ENCODE measurements at places on chromosomes 6 and 20. TPM values are rescaled to one million over a fixed set of nuclear protein-coding genes. Genes with fewer than 3 reads are reported as not detected.

- H3K4me1 ChIP-seq: no peaks in the 10 kb centered on the region
- H3K27ac ChIP-seq: no peak overlapping the region
- no peaks in the 10 kb centered on the region for H3K27me3 ChIP-seq
- no peaks in the 10 kb centered on the region for H3K36me3 ChIP-seq
- no peak overlapping the region for H3K4me3 ChIP-seq
These were observed 29.3 kb upstream of the HFE start for GRCh38 chr6:26057899-26058298.

GRCh38 chr20:35539756-35540212, 2.1 kb upstream of the ERGIC3 start:
- no peak overlapping the region for H3K4me3 ChIP-seq
- no peak for DNase-seq
- no peaks in the 10 kb centered on the region for H3K36me3 ChIP-seq
- no peaks in the 10 kb centered on the region for H3K27me3 ChIP-seq
- H3K4me1 ChIP-seq: no peaks in the 10 kb centered on the region

DNA sequence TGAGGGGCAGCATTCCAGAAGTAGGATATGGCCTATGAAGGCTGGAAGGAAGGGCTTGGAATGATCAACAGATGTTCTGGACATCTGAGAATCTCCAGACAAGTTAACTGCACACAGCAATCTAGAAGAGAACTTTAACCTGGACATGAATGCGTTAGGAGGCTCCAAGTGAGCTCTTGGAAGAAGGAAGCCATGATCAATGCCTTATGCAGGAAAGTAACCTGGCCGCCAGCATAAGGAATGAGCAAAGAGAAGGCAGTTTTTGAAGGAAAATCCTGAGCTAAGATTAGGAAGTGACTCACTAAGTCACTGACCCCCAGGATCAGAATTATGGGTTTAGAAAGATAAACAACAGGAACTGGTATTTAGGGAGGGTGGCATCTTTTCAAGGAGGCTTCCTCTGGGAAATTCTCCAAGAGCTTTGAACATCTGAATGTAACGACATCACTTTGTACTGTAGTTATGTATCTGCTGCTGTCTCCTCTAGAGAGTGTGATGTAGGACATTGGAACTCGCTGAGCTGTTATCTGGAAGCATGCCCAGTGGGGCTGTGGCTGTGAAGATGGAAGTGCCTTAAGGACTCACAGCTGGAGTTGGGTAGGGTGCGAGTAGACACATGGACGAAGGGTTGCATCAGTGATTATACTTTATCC, 236.8 kb downstream of the PACRG start:
- peak overlapping the region; percentile 13 for H3K27ac ChIP-seq
- no peak for DNase-seq
- no peak overlapping the region for H3K4me3 ChIP-seq
- no peaks in the 10 kb centered on the region for H3K36me3 ChIP-seq
- H3K27me3 ChIP-seq: no peaks in the 10 kb centered on the region

HAO1 gene
- total RNA-seq: not detected

DNA sequence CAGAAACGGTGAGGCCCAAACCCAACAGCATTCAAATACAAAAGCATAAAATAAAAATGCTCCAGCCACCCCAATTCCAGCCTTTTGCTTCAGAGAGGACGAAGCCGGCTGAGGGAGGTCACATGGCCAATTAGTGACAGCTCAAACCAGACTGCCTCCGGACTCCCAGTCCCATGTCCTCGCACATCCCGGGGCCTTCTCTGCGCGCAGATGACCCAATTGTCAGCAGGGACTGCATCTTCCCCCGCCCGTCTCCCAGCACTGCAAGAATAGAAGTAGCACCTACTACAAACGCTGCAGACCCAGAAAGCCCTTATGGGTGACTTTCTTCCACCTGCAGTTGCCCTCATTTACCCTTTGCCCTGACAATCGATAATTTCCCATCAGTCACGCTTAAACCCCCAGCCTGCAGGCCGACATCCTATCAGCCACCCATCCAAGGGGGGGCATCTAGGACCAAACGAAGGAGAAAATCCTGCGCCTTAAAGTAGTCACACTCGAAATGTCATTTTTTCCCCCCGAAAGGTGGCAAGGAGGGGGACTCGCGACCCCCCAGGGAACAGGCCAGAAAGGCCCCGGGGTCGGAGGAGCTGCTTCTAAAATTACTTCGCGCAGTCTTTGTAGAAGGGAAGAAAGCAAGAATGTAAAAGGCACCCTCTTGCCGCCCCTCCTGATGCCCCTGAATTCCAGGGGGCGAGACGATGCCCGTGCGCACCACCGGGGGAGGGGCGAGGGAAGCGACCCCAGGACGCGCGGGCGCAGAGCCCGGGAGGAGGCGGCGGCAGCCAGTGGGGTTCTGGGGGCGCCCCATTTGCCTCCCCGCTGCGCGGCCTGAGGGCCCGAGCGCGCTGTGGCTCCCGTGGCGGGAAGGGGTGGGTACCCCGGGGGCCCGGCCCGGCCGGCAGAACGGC, 792 bp downstream of the SLC23A2 start:
- H3K4me3 ChIP-seq: peak overlapping the region; percentile 86
- no peaks in the 10 kb centered on the region for H3K27me3 ChIP-seq
- H3K27ac ChIP-seq: peak overlapping the region; percentile 36
- peaks cover 4% of the 10 kb centered on the region for H3K4me1 ChIP-seq

DNA sequence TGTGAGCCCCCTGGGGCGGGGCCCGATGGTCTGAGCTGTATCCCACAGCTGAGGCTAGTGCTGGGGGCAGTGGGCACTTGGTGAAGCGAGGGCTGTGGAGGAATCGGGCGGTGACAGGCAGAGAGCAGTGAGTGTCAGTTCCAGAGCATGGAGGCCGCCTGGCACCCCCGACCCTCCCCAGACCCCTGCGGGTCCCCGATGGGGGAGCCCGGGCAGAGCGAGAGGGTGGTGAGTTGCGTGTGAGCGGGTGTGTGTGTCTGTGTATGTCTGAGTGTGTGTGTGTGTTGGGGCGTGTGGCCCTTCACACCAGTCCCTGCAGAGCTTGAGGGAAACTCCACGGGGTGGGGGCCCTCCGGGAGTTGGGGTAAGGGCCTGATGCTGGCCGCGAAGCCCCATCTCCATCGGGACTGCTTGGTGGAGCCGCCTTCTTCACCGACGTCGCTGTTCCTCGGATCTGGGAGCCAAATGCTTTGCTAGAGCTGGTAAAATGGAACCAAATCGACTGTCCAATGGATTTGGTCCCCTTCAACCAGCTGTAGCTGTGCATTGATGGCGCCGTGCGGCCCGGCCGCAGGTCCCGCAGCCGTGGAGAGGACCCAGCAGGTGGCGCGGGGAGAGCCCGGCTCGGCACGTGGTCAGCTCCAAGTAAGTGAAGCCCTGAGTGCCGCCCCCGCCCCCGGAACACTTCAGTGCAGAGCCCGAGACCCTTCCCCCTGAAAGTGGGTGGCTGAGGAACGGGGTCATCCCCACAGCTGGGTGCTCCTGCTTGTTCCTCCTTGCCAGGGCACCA, 77.7 kb upstream of the SLCO4A1 start:
- no peak overlapping the region for H3K4me3 ChIP-seq
- H3K36me3 ChIP-seq: no peaks in the 10 kb centered on the region
- H3K27me3 ChIP-seq: peaks cover 71% of the 10 kb centered on the region
- DNase-seq: no peak

TBX18 gene
- total RNA-seq: 8.8 TPM

DNA sequence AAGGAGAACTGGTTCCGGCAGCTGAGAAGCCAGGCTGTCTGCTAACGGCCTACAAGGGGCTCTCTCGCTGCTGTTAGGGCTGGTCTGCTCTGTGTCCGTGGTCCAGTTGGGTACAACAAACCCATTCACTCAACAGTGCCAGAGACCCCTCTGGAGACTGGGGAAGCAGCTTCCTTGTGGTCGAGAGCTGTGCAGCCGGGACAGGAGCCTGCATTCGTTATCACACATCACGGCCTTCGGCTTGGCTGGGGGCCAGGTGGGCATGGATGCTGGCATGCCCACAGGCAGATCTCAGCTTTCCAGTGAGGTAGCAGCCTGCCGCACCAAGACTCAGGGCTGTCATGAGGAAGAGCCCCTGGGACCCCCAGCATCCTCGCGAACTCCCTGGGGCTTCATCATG, 124.7 kb downstream of the PREX1 start:
- H3K36me3 ChIP-seq: no peaks in the 10 kb centered on the region
- peaks cover 2% of the 10 kb centered on the region for H3K4me1 ChIP-seq
- H3K27me3 ChIP-seq: no peaks in the 10 kb centered on the region
- peak overlapping the region; percentile 68 for H3K27ac ChIP-seq

DNA sequence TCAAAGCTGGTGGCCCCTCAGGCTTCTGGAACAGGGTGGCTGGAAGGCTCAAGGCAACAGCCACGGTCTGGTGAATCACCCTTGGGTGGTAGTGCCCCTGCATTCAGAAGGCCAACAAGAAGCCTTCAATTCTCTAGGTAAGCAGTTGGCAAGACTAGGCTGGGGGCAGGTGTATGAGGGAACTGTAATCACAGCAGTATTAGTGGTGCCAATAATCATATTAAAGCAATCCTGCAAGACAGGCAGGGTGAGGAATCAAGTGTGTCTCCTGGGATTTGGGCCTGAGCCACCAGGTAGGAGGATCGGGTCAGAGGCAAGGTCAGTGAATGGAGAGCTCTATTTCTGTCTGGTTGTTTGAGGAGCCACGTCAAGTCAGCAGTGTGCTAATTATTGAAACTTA, 24.9 kb upstream of the SCUBE3 start:
- no peaks in the 10 kb centered on the region for H3K27me3 ChIP-seq
- no peak overlapping the region for H3K27ac ChIP-seq
- no peak overlapping the region for H3K4me3 ChIP-seq
- no peaks in the 10 kb centered on the region for H3K36me3 ChIP-seq

RBM24 gene
- 2.5 TPM for total RNA-seq

ALDH8A1 gene
- total RNA-seq: 0.80 TPM

DNA sequence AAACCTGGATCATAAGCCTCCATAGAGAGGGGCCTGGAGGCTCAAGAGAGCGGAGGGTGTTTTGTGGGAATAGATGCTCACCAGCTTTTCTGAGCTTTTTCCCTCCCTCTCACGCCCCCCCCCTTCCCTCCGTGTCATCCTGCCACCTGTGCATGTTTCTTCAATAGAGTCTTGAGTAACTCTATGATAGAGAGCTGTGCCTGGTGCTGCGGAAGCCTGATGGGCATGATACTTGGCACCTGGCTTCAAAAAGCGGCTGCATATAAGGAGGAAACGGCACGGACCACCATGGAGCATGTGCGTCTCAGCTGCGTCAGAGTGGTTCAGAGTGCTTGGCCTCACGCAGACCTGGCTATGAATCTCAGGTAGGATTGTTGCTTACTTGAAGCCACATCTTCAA, 198.9 kb downstream of the CDH4 start:
- no peak overlapping the region for H3K4me3 ChIP-seq
- no peak for DNase-seq
- H3K36me3 ChIP-seq: no peaks in the 10 kb centered on the region
- no peaks in the 10 kb centered on the region for H3K4me1 ChIP-seq
- H3K27ac ChIP-seq: no peak overlapping the region

PCED1A gene
- total RNA-seq: 36.6 TPM

MTO1 gene
- total RNA-seq: 17.4 TPM

GRCh38 chr6:109768485-109768884, 77.4 kb downstream of the FIG4 start:
- no peak overlapping the region for H3K27ac ChIP-seq
- no peaks in the 10 kb centered on the region for H3K27me3 ChIP-seq
- H3K4me3 ChIP-seq: no peak overlapping the region
- DNase-seq: no peak
- no peaks in the 10 kb centered on the region for H3K36me3 ChIP-seq
- no peaks in the 10 kb centered on the region for H3K4me1 ChIP-seq

L3MBTL1 gene
- total RNA-seq: 17.4 TPM

ID1 gene
- 270 TPM for total RNA-seq

KCNB1 gene
- 21.8 TPM for total RNA-seq

DNA sequence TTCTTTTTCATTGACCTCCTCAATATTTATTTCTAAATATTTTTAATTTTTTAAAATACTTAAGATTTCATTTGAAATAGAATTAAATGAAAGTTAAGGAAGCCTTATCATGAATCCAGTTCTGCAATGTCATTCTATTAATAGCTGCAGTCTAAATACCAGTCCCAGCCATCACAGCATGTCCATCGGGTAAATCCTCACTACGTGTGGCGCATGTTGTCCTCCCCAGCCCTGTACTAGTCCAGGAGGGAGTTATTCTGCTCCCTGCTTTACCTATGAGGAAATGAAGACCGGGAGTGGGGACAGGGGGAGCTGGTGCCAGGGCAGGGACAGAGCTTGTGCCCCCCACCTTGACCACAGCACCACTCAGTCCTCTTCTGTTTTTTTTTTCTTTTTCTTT, 125.1 kb upstream of the QKI start:
- H3K27me3 ChIP-seq: no peaks in the 10 kb centered on the region
- DNase-seq: no peak
- no peak overlapping the region for H3K4me3 ChIP-seq
- H3K36me3 ChIP-seq: no peaks in the 10 kb centered on the region
- no peaks in the 10 kb centered on the region for H3K4me1 ChIP-seq

DNA sequence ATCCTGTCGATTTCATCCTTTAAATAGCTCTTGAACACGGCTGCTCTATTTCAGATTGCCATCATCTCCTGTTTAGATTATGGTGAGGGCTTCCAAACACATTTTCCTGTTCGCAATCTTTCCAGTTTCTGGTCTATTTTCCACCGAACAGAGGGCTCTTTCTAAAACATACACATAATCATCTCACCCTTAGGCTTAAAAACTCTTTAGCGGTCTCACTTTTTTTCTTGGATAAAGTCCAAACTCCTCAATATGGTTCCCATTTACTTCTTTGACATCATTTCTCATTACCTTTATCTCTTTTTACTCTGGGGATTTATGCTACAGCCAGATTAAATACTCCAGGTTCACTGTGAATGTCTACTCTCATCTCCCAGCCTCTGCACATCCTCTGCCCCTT, 103.4 kb upstream of the STMND1 start:
- no peaks in the 10 kb centered on the region for H3K27me3 ChIP-seq
- no peaks in the 10 kb centered on the region for H3K4me1 ChIP-seq
- H3K4me3 ChIP-seq: no peak overlapping the region
- H3K36me3 ChIP-seq: no peaks in the 10 kb centered on the region

Measured in breast epithelium (tissue), 4 donors.